PC-9 (cell line): ENCODE measurements at places on chromosomes 1 and 21. TPM values are rescaled to one million over a fixed set of nuclear protein-coding genes. Genes with fewer than 3 reads are reported as not detected.

DNA sequence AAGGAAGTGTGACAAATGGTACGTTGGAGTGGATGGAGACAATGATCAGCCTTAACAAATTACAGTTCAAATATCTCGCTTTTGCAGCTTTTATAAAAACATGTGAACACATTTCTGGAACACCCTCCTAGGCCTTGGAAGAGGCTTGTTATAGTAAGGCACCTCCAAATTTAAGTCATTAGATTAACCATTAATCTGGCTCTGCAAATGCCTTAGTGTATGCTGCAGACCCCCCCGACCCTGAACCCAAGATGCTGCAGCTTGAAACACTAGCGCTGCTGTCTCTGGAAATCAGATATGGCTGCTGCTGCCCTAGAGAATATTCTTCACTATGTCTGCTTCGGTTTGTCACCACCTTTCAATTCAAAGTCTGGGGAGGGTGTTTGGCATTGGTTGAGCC lies 196.4 kb downstream of the MIS18A start:
- H3K27ac ChIP-seq: no peak overlapping the region
- H3K27me3 ChIP-seq: peaks cover 13% of the 10 kb centered on the region
- no peaks in the 10 kb centered on the region for H3K4me1 ChIP-seq

DNA sequence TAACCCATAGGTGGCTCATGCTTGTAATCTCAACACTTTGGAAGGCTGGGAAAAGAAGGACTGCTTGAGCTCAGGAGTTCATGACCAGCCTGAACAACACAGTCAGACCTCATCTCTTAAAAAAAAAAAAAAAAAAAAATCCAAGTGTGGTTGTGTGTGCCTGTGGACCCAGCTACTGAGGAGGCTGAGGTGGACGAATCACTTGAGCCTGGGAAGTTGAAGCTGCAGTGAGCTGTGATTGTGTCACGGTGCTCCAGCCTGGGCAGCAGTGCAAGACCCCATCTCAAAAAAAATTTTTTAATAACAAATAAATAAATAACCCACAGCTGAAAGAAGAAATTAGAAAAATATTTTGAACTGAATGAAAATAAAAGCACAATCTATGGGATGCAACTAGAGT lies 13.8 kb downstream of the INTS7 start:
- H3K36me3 ChIP-seq: 0 out of 2 replicates have a peak, but pooled peaks cover 3% of the 10 kb centered on the region
- H3K4me3 ChIP-seq: no peak overlapping the region
- DNase-seq: no peak

- H3K4me3 ChIP-seq: no peak overlapping the region
- H3K27me3 ChIP-seq: no peaks in the 10 kb centered on the region
- DNase-seq: no peak
- H3K4me1 ChIP-seq: no peaks in the 10 kb centered on the region
- no peaks in the 10 kb centered on the region for H3K36me3 ChIP-seq
Measured at GRCh38 chr1:177964336-177964735, 5.5 kb downstream of the SEC16B start.

DNA sequence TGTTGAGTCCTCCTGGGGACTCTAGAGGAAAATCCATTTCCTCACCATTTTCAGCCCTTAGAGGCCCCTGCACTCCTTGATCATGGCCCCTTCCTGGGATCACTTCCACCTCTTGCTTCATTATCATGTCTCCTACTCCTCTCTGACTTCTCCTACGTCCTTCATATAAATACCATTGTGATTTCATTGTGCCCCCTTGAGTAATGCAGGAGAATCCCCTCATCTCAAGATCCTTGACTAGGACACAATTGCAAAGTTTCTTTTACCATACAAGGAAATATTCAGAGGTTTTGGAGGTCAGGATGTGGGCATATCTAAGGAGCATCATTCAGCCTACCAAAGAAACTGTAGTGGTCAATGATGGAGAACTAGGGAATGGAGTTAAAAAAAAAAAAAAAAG lies 8.8 kb upstream of the GBP6 start:
- no peak for DNase-seq
- no peaks in the 10 kb centered on the region for H3K27me3 ChIP-seq
- no peak overlapping the region for H3K27ac ChIP-seq
- H3K36me3 ChIP-seq: no peaks in the 10 kb centered on the region
- H3K4me3 ChIP-seq: no peak overlapping the region
- no peaks in the 10 kb centered on the region for H3K4me1 ChIP-seq

- H3K4me1 ChIP-seq: no peaks in the 10 kb centered on the region
- no peaks in the 10 kb centered on the region for H3K36me3 ChIP-seq
- no peak overlapping the region for H3K27ac ChIP-seq
Measured at GRCh38 chr1:158327481-158327880, 3.9 kb downstream of the CD1B start.

DNA sequence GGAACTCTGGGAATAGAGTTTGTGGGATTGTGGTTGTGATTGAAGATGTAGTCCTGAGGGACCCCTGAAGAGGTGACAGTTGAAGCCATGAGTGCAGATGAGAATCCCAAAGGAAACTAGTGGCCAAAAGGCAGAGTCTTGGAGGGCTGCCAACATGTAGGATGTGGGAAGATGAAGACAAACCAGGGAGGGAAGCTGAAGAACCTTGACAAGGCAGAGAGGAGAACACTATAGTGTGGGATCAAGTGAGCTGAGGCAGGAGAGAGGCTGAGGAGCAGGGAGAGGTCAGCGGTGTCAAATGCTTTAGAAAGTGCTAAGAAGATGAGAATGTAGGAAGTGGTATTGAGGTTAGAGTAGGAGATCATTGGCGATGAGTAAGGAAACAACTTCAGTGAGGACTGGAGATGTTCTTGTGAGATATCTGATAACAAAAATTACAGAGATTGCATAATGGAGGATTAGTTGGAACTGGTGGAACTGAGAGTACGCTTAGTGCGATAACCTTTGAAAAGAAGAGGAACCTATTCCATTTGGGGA lies 88.5 kb upstream of the VCAM1 start:
- no peaks in the 10 kb centered on the region for H3K36me3 ChIP-seq
- H3K4me3 ChIP-seq: no peak overlapping the region
- DNase-seq: peak; percentile 31
- peaks cover 30% of the 10 kb centered on the region for H3K4me1 ChIP-seq

DNA sequence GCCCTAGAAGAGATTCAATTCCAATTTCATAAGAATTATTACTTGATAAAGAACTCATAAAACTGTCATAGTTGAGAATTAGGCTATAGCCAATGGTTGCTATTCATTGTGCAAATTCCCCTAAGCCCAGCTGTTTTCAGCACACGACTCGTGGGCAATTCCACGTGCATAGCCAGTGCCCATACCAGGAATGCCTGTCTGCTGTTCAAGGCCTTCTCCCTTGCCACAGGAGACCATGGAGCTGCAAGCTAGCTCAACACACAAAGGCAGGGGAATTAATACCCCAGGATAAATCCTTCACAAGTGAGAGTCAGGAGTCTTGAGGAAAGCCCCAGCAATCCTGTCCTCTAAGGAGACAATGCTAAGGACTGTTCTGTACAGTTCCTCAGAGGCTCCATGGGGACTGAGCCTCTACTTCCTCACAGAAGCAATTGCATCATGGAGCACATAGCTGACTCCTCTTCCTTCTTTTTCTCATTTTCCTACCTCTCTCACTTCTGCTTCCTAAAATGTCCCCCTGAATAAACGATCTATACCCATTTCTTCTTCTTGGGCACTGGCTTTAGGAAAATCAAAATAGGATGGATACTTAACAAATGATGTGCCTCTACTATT lies 19.1 kb upstream of the CHRM3 start:
- DNase-seq: no peak
- H3K27me3 ChIP-seq: 0 out of 2 replicates have a peak, but pooled peaks cover 4% of the 10 kb centered on the region
- H3K4me3 ChIP-seq: no peak overlapping the region

GRCh38 chr1:245961137-245961540 lies 545.9 kb downstream of the SMYD3 start:
- no peaks in the 10 kb centered on the region for H3K4me1 ChIP-seq
- no peak for DNase-seq
- H3K4me3 ChIP-seq: no peak overlapping the region
- H3K27me3 ChIP-seq: no peaks in the 10 kb centered on the region

GRCh38 chr1:172451002-172451443 lies 7.2 kb upstream of the PIGC start:
- H3K36me3 ChIP-seq: no peaks in the 10 kb centered on the region
- H3K27me3 ChIP-seq: no peaks in the 10 kb centered on the region
- no peak for DNase-seq

DNA sequence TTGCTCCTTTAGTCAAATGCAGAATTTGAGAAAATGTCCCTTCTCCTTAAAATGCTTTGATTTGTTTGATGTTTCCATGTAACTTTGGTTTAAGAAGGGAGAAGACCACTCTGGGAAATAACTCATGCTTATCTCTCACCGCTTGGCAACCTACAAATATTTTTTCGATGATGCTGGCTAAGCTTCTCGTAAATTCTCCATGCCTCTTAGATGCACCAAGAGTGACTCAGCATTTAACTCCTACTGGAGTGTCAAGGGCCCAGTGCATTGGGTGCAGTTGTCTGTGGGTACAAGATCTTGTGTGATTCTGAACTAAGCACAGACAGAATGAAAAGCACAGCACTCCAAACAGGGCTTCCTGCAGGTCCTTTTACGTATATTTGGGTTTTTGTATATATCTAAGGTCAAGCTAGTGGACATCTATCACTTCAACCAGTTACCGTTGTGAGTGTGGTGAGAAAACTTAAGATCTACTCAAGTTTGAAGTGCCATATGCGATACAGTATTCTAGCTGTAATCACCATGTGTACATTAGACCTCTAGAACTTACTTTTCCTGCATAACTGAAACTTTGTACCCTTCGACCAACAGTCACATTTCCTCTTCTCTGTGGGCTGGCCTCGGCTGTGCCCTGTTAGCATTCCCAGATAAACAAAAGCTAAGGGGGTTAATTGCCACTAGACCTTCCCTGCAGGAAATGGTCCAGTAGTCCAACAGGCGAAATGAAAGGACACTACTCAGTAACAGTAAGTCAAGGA lies 55.8 kb downstream of the COL18A1 start:
- DNase-seq: no peak
- no peaks in the 10 kb centered on the region for H3K4me1 ChIP-seq
- H3K4me3 ChIP-seq: no peak overlapping the region
- H3K27ac ChIP-seq: no peak overlapping the region
- H3K27me3 ChIP-seq: no peaks in the 10 kb centered on the region

GRCh38 chr1:162994921-162995320 lies 74.2 kb upstream of the RGS4 start:
- no peaks in the 10 kb centered on the region for H3K27me3 ChIP-seq
- no peaks in the 10 kb centered on the region for H3K4me1 ChIP-seq
- H3K27ac ChIP-seq: no peak overlapping the region
- no peak for DNase-seq

DNA sequence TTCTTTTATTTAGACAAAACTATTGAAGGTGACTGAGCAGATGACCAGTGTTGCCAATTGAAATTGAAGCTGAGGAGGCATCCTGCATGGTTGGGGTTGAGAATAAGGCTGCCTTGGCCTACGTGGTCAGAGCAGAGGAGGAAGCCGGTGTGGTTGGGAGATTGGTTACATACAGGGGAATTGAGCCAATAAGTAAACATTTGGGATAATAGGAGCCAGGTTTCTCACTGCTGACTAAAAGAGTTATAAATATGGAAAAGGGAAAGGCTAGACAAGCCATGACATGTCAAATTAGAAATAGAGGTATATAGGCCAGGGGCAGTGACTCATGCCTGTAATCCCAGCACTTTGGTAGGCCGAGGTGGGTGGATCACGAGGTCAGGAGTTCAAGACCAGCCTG lies 15.8 kb downstream of the SNX7 start:
- H3K4me1 ChIP-seq: no peaks in the 10 kb centered on the region
- no peak for DNase-seq
- H3K36me3 ChIP-seq: no peaks in the 10 kb centered on the region
- H3K4me3 ChIP-seq: no peak overlapping the region
- no peaks in the 10 kb centered on the region for H3K27me3 ChIP-seq

DNA sequence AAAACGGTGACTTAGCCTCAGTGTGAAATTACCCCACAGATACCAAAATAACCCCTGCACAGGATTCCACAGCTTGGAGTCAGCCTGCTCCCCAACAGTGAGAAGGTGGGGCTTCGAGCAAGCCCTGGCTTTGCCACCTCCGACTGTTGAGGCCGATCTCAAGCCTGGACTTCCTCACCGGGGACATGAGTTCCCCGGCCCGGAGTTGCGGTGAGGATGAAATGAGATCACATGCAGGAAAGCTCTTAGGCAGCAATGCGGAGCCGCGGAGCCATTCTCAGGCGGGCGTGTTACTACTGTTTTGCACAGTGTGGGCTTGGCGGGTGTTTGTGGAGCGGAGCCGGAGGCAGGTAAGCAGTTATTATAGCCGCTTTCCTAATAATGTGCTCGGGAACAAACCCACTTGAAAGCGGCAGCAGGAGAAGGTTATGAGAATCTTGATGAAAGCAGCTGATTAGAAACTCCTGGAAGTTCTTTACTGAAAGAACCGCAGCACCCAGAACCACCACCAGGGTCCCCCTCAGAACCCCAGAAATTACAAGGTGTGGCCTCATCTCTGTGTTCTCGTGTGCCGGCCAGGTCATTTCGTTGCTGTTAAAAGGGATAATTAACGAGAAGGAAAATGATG lies 3.9 kb upstream of the CLSTN1 start:
- peaks cover 18% of the 10 kb centered on the region for H3K4me1 ChIP-seq
- no peak overlapping the region for H3K4me3 ChIP-seq
- H3K27me3 ChIP-seq: no peaks in the 10 kb centered on the region
- no peaks in the 10 kb centered on the region for H3K36me3 ChIP-seq
- no peak overlapping the region for H3K27ac ChIP-seq
- DNase-seq: peak; percentile 58

GRCh38 chr1:41617336-41617735 lies 132.9 kb upstream of the EDN2 start:
- no peak overlapping the region for H3K27ac ChIP-seq
- DNase-seq: no peak
- H3K4me3 ChIP-seq: no peak overlapping the region
- no peaks in the 10 kb centered on the region for H3K4me1 ChIP-seq
- no peaks in the 10 kb centered on the region for H3K27me3 ChIP-seq
- H3K36me3 ChIP-seq: no peaks in the 10 kb centered on the region

CELA2A gene
- total RNA-seq: not detected in 2 replicates

CD160 gene
- total RNA-seq: not detected in 2 replicates

CDC42SE1 gene
- total RNA-seq: 59.4 and 62.8 TPM in 2 replicates

PTGFR gene
- not detected in 2 replicates for total RNA-seq

RNF187 gene
- total RNA-seq: 182 and 227 TPM in 2 replicates

UBE4B gene
- total RNA-seq: 54.3 and 59.1 TPM in 2 replicates

TNNI3K gene
- 1.4 TPM in 1 of 2 replicates, not detected in the other for total RNA-seq

CELA2B gene
- not detected in 2 replicates for total RNA-seq

ICOSLG gene
- total RNA-seq: 2.9 and 3.9 TPM in 2 replicates

OR6N2 gene
- not detected in 2 replicates for total RNA-seq

CR1 gene
- not detected in 2 replicates for total RNA-seq

KLHL12 gene
- total RNA-seq: 29.6 and 33.1 TPM in 2 replicates

E2F2 gene
- 7.6 and 9.0 TPM in 2 replicates for total RNA-seq

NTRK1 gene
- not detected in 2 replicates for total RNA-seq
